ENCODE measurements at places on chromosomes 1 and 21.
A peak's percentile ranks its signal among the peaks of the same experiment; 100 is the strongest.

GRCh38 chr21:45996311-45997204, 15.0 kb downstream of the COL6A1 start:
- no peak for DNase-seq

- DNase-seq: no peak
These were observed 87.1 kb downstream of the SELENOF start for GRCh38 chr1:86826856-86827255.

- no peak for DNase-seq
These were observed 4.8 kb upstream of the HRNR start for GRCh38 chr1:152228831-152229230.

DNA sequence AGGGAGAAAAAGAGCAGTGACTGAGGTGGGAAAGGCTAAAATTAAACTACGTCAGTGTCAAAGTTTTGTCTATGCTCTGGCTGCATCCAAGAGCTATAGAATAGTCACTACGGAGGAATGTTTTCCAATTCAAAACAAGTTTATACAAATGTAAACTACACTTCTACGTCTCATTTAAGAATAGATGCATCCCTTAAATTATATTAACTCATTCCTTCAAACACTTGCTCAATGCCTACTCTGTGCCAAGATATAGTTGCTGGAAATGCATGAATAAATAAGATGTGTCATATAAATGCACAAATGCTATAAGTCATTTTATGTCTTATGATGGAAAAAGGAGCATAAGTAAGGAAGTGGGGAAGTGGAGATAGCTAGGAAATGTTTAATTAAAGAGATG, 4.2 kb upstream of the COLGALT2 start:
- DNase-seq: no peak

DNA sequence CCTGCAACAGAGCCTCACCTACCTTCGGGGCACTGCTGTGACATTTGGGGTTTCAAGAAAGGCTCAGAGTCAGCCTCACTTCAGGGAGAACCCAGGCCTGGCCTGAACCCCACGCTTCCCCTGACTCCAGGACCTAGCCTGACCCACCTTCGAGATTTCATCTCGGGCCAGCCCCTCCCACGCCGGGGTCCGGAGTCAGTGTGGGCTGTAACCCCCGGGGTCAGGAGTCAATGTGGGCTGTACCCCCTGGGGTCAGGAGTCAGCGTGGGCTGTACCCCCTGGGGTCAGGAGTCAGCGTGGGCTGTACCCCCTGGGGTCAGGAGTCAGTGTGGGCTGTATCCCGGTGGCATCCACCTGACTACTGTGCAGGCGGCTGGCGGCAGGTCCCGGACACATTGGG, 183.0 kb upstream of the RAB4A start:
- no peak for DNase-seq

GRCh38 chr1:86394416-86394815, 1.7 kb downstream of the ODF2L start:
- peak; percentile 46 for DNase-seq

GRCh38 chr1:89589515-89589914, 43.4 kb upstream of the LRRC8C start:
- DNase-seq: peak; percentile 73

DNA sequence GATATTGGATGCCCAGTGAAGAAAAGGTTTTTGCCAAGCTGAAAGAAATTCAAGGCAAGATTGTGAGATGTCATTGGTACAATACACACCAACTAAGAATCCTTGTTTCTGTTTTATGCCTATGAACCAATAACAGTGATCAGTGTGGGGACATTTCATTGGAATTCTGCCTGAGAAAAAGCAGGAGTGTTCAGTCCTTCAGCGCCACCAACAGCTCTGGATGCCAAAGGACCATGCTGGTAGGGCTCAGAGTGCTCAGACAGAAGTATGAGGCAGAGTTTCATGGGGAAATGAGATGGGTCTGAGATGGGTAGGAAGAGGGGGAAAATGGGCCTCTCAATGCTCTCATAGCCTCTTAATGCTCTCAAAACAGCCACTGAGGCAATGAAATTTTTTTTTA, 56.5 kb downstream of the GABPA start:
- no peak for DNase-seq

DNA sequence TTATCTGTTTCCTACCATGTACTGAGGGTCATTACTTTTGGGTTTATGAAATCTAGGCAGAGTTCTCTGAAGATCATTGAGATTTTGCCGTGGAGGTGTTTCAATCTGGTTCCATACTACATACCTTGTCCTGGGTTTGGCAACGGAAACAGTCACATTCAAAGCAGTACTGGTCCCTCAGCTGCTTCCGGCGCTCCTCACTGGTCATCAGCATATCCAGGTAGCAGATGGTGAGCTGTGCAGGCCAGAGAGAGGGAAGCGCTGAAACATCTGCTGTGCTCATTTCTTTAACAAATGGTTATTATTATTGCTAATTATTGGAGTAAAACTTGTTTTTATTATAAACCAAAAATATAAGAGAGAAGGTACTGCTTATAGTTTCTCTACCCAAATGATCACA, 591.7 kb downstream of the SMYD3 start:
- DNase-seq: no peak

GRCh38 chr1:213985209-213986019, 2.4 kb upstream of the PROX1 start:
- DNase-seq: no peak

DNA sequence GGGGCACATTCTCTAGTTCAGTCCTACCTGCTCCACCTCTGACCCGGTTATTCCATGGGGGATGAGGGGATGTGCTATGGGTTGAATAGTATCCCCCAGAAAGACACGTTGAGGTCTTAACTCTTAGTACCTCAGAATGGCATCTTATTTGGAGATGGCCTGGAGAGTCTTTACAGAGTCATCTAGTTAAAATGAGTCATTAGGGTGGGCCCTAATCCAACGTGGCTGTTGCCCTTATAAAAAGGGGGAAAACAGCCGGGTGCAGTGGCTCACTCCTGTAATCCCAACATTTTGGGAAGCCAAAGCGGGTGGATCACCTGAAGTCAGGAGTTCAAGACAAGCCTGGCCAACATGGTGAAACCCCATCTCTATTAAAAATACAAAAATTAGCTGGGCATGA, 5.7 kb downstream of the TMPRSS3 start:
- no peak for DNase-seq

DNA sequence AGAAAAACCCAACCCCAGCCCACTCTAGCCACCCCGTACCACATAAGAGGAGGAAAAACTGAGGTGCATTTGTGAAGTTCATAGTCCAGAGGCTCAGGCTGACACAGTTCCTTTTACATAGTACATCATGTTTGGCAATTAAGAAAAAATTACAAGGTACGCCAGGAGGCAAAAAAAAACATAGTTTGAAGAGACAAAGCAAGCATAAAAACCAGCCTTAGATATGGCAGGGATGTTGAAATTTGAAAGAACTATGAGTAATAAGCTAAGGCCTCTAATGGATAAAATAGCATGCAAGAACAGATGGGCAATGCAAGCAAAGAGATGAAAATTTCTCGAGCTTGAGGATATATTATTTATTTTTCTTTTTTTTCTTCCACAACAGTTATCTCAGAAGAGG, 31.9 kb downstream of the MIXL1 start:
- peak; percentile 45 for DNase-seq

- no peak for DNase-seq
These were observed 20.1 kb downstream of the DISP3 start for GRCh38 chr1:11498956-11499594.

GRCh38 chr1:114152508-114153260, 985 bp downstream of the SYT6 start:
- peak; percentile 46 for DNase-seq

DNA sequence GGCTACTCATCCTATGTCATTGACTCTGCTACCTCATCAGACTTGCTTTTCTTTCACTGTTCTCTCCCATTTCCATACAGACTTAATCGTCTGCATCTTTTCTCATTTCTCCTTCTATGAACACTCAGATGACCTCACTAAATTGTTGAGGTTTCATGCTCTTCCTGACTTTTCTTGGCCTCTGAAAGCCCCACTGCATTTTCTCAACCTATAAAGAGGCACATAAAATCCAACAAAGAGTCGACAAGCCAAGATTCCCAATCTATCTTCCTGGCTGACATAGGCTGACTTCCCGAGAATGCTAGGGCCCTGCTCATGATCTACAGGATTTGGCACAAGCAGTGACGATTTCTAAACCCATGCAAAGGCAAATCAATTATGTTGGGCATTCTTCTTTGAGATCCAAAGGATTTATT, 280.8 kb upstream of the DPYD start:
- peak; percentile 48 for DNase-seq

DNA sequence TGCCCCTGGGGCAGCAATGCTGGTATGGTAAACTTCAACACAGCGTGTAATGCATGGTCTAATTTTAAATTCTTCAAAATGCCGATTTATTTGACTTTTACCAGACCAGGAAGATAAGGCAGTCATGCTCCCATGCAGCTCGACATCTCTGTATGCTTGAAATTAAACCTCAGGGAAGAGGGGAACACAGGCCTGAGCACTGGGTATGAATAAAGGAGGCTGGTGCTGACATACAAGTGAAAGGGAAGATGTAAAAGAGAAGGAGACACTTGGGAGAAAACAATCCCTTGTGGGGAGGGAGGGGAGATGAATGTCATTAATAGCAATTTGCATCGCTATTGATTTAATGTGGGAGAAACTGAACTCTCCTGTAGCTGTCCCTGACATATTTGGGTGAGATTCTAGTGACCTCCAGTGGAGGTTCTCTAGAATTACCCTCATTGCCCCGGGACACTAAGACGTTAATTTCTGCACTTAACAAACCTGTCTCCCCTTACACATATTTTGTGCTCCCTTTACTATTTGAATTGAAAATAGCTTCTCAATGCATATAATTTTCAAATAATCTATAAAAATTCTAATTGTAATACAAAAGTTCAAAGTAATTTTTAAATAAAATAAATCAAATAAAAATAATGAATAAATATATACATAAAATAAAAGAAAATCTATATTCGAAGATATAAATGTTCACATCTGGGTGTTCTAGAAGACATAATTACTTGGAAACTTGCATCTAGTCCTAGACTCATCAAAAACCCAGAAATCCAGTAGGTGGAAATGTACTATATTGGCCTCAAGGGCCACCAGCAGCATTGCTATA, 283.1 kb downstream of the LMX1A start:
- peak; percentile 76 for DNase-seq

GRCh38 chr1:56819387-56819899, at the start of gene FYB2:
Gene FYB2 (minus strand): TSS chr1:56819404. CDS start chr1:56819290, 114 bp downstream.
- no peak for DNase-seq

GRCh38 chr1:203554071-203554470, 60.1 kb downstream of the OPTC start:
- DNase-seq: no peak

DNA sequence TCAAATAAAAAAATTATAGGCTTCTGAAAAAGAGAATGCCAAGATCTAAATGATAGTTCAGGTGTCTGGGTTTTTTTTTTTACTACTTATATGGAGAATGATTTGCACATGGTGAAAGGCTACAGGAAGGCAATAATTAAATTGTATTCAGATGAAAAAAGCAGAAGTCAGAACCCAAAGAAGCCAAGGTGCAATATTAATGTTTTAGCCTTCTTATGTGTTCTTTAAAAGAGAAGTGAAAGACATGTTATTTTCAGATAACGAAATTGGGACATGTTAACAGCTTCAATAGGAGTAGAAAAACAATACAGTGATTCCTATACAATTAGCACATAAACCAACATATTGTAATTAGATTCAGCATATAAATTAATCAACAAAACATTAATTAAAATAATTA, 452.9 kb upstream of the PRMT6 start:
- no peak for DNase-seq

DNA sequence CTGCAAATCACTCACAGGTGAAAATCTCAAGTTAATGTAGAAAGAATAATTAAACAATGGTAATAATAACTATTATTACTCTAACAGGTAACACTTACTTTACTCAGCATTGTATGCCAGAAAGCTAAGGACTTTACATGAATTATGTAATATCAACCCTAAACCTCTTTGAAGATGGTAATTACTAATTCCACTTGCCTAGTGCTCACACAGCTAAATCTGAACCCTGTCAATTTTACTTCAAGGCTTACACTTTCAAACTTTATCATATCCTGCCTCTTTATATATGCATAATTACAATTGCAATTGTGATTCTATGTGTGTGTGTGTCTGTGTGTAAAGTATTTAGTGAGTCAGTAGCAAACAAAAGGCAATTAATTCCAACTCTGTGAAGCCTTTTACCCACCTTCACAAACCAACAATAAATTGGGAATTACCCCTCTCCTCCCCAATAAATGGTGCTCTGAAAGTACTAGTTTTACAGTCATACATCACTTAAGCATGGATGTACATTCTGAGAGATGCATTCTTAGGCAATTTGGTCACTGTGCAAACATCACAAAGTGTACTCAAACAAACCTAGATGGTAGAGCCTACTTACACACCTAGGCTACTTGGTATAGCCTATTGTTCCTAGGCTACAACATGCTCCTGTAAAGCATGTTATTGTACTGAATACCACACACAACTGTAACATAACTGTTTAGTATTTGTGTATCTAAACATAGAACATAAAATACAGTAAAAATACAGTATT, 5.9 kb downstream of the ZNF644 start:
- peak; percentile 63 for DNase-seq

DNA sequence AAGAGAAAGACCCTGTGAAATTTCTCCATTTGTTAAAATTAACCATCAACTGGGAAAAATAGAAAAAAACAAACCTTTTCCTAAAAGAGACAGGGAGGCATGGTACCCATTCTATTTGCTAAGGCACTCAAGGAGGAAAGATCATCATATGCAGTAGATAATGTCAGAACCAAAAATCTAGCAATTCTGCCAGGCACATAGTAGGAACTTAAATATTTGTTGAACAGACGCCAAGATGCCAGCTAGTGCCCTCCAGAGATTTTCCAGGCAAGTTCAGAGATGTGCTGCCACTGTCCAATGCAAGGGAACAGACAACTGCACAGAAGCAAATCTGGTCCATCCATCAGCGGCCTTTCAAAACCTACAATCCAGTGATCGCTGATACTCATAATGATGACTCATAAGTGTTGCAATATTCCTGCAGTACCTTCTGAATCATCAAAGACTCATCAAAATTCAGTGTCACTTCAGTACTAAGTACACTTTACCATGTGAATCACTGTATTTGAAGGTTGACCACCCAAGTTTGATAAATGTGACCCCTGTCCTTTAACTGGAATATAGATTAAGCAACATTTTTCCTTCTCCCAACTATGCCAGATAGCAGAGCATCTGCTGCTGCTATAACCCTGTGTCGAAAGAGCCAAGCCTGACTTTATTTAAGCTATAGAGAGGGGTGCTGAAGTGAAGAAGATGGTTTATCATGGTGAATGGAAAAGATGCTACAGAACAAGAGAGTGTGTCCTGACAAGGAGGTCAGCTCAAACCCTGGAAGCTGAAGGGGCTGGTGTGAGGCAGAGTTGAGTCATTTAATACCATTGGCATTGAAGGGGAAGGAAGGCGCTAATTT, 99.1 kb downstream of the MT1HL1 start:
- DNase-seq: peak; percentile 90

DNA sequence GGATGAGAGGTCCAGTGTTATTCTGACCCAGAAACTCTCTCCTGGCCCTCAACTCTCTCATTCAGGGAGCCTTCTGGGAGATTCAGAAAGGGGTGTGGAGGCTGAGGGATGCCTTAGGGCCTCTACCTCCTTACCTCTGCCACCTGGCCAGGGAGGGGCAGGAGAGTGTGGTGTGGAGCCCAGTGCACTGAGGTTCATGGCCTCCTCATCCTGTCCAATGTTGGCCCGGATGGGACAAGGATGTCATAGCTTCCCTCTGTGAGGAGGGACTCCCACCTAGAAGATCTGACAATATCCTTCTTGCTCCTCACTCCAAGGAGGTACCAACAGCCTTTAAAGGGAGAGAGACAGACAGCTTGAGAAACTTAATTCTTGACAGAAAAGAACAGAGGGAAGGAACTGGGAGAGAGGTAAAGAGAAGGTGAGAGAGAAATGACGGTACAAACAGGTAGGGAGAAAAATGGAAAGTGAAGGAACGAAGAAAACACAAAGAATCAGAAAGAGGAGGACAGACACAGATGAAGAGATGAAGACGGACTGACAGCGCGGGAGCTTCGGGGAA, 779 bp downstream of the BEND5 start:
- no peak for DNase-seq
